ENCODE measurements at places on chromosomes 5 and 9. TPM values are rescaled to one million over a fixed set of nuclear protein-coding genes. Genes with fewer than 3 reads are reported as not detected.

GRCh38 chr9:16152276-16153101, 599.6 kb downstream of the CCDC171 start:
- peak; percentile 49 for DNase-seq

DNA sequence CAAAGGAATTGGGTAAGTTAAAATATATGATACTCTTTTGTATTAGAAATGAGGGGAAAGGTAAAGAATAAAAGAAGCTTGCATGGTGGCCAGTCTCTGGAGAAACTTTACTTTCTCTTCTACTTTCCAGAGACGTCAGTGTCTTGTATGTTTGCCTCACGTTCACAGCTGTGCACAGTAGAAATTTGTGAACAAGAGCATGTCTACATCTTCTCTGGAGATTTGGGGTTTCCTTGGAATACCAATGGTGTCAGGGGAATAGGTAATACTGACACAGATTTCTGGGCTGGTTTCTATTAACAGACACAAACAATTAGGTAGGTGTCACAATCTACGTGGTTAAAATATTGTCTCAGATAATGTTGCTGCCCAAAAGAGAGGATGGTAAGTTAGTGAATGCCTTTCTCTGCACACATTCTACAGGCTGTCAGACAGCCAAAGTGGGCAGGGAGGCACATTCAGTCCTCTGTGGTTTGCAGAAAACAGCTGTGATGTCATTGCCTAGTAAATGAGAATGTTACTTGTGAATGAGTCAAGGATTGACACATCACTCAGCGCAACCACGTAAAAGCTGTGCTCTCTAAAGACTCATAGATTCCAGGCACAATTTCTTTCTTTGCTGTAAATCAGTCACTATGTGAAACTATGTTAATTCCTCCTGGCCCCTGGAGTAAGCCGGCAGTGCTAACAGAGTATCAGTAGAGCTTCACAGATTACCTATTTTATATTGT, 397.1 kb downstream of the MAN2A1 start:
- DNase-seq: no peak

GRCh38 chr5:80623999-80624398, 30.5 kb upstream of the MSH3 start:
- DNase-seq: no peak

- DNase-seq: no peak
Observed at GRCh38 chr5:139088024-139088423, 110.1 kb downstream of the SIL1 start.

DNA sequence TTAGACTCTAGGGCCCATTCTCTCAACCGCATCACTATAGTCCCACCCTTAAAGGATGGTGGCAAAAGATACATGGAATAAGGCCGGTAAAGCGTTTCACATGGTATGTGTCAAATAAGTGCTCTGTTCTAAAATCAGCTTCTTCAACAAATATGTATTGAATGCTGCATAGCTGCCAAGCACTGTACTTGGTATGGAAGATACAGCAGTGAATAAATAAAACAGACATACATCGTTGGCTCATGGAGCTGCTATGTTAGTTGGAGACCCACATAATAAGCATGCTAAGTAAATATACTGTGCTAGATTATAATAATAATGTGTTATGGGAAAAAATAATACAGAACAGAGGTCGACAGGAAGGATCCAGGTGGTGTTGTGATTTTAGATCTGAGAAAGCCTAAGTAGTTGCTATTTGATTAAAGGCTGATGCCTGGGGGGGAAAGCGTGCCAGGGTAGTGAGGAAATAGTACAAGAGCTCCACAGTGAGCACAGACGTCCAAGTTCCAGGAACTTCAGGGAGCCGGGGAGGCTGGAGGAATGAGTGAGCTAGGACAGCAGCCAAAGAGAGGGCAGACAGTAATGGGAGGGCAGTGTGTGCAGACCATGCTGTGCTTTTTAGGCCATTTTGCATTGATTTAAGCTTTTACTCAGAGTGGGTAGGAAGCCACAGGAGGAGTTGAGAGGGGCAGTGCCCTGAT, 93.7 kb downstream of the JAKMIP2 start:
- no peak for DNase-seq

- DNase-seq: peak; percentile 16
Observed at GRCh38 chr5:81789033-81789432, 38.1 kb upstream of the SSBP2 start.

DNA sequence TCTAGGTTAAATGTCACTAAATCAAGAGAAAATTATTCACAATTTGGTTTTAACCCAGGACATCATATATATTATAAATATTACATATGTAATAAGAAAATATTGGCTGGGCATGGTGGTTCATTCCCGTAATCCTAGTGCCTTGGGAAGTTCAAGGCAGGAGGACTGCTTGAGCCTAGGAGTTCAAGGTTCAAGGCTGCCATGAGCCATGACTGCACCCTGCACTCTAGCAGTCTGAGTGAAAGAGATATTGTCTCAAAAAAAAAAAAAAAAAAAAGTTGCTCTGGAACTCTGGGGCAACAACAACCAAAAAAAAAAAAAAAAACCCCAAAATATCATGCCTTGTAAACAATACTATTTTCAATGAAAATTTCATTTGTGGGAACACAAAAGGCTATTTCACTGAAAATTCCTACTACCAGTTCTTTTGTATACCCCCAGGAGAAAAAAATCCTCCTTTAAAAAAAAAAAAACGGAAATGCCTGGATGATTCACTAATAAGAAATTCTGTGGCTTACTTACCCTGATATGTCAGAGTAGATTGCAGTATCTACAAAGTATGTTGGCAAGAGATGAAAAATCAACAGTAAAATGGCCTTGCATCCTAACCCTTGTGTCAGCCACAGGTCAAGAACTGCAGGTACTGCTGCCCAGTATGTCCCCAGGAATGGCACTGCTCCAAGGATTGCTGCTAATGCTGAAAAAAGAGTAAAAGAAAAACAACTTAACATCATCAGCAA, 22.6 kb upstream of the CTNNAL1 start:
- peak; percentile 83 for DNase-seq

- DNase-seq: no peak
Observed at GRCh38 chr5:62029303-62029702, 276.7 kb upstream of the KIF2A start.

DNA sequence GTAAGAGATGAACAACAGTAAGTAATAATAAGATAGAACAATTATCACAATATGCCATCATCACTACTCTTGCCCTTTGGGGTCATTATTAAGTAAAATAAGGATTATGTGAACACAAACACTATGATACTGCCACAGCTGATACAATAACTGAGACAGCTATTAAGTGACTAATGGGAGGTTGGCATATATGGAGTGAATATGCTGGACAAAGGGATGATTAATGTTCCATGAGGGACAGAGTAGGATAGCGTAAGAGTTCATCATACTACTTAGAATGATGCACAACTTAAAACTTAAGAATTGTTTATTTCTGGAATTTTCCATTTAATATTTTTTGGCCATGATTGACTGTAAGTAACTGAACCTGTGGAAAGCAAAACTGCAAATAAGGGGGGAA, 16.6 kb downstream of the POU5F2 start:
- DNase-seq: no peak

- DNase-seq: no peak
Observed at GRCh38 chr9:123861086-123861755, 68.7 kb downstream of the DENND1A start.

DNA sequence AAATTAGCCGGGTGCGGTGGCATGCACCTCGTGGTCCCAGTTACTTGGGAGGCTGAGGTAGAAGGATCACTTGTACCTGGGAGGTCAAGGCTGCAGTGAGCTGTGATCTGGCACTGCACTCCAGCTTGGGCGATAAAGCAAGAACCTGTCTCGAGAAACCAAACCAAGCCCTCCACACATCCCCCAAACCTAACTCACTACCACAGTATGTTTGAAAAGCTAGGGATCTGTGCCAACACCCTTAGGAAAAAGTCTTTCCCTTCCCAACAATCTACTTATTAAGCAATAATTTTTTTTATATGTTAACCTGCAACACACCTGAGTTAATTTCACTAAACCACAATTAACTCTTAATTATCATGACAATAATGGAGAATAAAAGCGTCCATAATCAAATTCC, 2.2 kb downstream of the UBTD2 start:
- no peak for DNase-seq

GRCh38 chr9:114551750-114552685, 35.6 kb upstream of the ATP6V1G1 start:
- peak; percentile 13 for DNase-seq

DNA sequence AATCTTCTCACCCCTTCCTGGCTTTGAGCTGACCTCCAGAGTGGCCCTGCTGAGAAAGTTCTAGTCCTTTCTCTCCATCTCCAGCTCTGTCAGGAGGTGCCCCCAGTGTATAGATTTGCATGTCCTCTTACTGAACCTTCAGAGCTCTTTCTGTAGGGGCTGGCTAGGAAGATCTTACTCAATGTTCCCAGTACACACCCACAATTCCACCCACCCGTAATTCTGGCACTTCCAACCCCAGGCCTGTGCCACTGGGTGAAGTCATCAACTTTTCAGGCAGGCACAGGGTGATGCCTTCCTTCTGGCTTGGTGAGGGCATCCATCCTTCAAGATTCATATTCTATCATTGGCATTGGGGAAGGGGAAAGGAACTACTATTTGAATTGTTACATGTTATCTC, 75.9 kb downstream of the ACER2 start:
- DNase-seq: no peak

The PTPN3 gene
- total RNA-seq: 18.6 TPM

The ANKRD34B gene
- total RNA-seq: not detected

The IFNA4 gene
- not detected for total RNA-seq

The SAPCD2 gene
- 0.67 TPM for total RNA-seq

The SOWAHA gene
- 9.3 TPM for total RNA-seq

The CDH18 gene
- not detected for total RNA-seq

The LRRC70 gene
- total RNA-seq: 9.9 TPM

The SOHLH1 gene
- not detected for total RNA-seq

The INSL4 gene
- not detected for total RNA-seq

The CXCL14 gene
- total RNA-seq: 41.8 TPM

The ANXA2R gene
- total RNA-seq: 6.3 TPM
